Activated naive CD8-positive, alpha-beta T cell treated with anti-CD3 and anti-CD28 coated beads, Interleukin-2, amount 10 ng/mL, durations not matched to agents 7 days and 5 days (primary cell): ENCODE measurements at places on chromosomes 16 and 17. TPM values are rescaled to one million over a fixed set of nuclear protein-coding genes. Genes with fewer than 3 reads are reported as not detected.

The ITGA2B gene
- total RNA-seq: 0.83 TPM

The STAT5A gene
- 125 TPM for total RNA-seq

The CAPNS2 gene
- total RNA-seq: not detected

The ARL5C gene
- total RNA-seq: 0.11 TPM

The CLEC18B gene
- 1.5 TPM for total RNA-seq

The PYCARD gene
- 87.0 TPM for total RNA-seq

The ZC3H7A gene
- total RNA-seq: 73.1 TPM

The EVPL gene
- total RNA-seq: 0.78 TPM

The YBX2 gene
- total RNA-seq: 1.2 TPM

The CTF1 gene
- total RNA-seq: 0.37 TPM

The TAOK2 gene
- total RNA-seq: 51.6 TPM

The CACNG3 gene
- total RNA-seq: not detected

The GHDC gene
- 22.0 TPM for total RNA-seq

The GSDMA gene
- total RNA-seq: 0.26 TPM

The SMIM36 gene
- not detected for total RNA-seq

The ZNF821 gene
- total RNA-seq: 8.0 TPM

The ACSM2A gene
- not detected for total RNA-seq

The TMEM97 gene
- total RNA-seq: 18.8 TPM

The KRTAP3-1 gene
- total RNA-seq: not detected

The CCL8 gene
- not detected for total RNA-seq

The OR3A3 gene
- not detected for total RNA-seq

The TMEM238L gene
- not detected for total RNA-seq

The TMEM114 gene
- total RNA-seq: not detected

The LRRC37A gene
- total RNA-seq: 7.6 TPM

The CLEC18A gene
- 0.91 TPM for total RNA-seq

The SLC16A6 gene
- total RNA-seq: 6.5 TPM

The RNF112 gene
- 1.2 TPM for total RNA-seq

The HOXB13 gene
- not detected for total RNA-seq

The C1QTNF1 gene
- total RNA-seq: not detected

The KRTAP17-1 gene
- not detected for total RNA-seq

The KCNG4 gene
- not detected for total RNA-seq

The METTL22 gene
- 40.8 TPM for total RNA-seq

The CD300LG gene
- total RNA-seq: not detected

The SHCBP1 gene
- total RNA-seq: 29.2 TPM

The TMEM98 gene
- total RNA-seq: not detected

The GSG1L gene
- total RNA-seq: not detected

The TK2 gene
- 7.0 TPM for total RNA-seq

The HOXB8 gene
- not detected for total RNA-seq

The ZDHHC7 gene
- total RNA-seq: 33.7 TPM

The SOST gene
- not detected for total RNA-seq

The SLC13A2 gene
- total RNA-seq: not detected

The ARHGAP44 gene
- total RNA-seq: not detected

The RSKR gene
- 24.9 TPM for total RNA-seq

The TSPAN10 gene
- total RNA-seq: 0.99 TPM

The SDF2 gene
- 50.1 TPM for total RNA-seq

The NPTX1 gene
- 2.5 TPM for total RNA-seq

The TP53TG3B gene
- total RNA-seq: not detected

The PABPN1L gene
- total RNA-seq: not detected
